ENCODE measurements at places on chromosomes 3 and 15.

- no peak for DNase-seq
These were observed 248.6 kb downstream of the RYR3 start for GRCh38 chr15:33559207-33559890.

DNA sequence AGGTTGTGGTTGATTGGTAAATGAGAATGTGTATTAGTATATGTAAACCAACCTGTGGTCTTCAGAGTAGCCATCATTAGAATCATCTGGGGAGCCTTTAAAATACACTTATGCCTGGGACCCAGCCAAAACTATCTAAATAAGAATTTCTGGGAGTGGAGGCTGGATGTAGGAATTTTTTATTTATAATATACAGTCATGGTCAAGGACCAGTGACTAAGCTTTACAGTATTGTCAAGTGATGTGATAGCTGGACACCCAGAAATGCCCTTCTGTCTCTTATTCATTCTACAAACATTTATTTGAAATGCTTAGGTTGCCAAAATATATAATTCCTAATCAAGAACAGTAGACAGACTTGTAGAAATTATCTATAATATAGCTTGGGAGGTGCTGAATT, 132.2 kb downstream of the MBNL1 start:
- DNase-seq, result peak; percentile 20

DNA sequence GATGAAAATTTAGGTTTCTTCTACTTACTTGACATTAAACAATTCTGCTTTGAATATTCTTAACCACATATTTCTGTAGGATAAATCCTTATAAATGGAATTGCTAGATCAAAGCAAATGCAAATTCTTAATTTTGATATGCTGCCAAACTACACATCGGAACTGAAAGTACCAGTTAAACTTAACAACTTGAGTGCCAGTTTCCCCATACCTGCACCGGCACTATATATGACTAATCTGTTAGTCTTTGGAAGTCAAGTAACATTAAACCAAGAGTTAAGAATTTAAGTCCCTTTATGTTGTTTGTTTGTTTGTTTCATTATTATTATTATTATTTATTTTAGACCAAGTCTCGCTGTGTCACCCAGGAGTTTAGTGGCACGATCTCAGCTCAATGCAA, 103.9 kb upstream of the AKAP13 start:
- DNase-seq, result no peak

- DNase-seq, result no peak
These were observed 105.4 kb downstream of the ZIC1 start for GRCh38 chr3:147514366-147515160.

DNA sequence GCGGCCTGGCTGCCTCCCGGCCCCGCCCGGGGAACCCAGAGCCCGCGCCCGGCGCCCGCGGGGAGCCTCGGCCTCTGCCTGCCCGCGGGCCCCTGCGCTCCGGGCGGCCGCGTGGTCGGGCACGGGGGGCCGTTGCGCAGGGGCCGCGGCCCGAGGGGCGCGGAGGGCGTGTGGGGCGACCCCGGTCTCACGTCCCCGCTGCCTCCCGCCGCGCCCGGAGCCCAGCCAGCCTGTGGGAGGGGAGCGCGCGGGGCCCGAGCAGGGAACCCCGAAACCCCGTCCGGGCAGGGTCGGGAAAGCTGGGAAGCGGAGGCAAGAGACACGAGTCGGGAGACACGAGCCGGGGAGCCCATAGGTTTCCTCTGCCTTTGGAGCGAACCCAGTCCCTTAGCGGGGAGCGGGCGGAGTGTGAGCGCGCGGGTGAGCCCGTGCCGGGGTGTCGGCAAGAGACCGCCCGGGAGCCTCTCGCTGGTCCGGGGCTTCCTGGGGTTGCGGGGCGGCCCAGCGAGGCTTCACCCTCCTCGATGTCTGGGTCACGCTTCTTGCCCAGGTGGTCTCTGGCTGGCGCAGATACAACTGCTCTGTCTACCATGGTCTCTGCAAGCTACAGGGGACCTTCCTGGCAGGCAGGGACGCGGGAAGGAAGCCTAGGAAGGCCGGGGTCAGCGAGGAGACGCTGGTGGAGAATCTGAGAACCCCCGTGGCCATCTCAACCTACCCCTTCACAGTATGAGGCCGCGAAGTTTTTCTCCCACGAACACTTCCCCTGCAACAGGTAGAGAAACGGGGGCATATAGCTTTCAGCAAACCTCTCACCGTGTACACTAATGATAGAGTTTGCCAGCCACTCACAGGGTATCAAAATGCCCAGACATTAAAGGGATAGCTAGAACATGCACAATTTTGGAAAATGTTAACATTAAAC, 586 bp downstream of the LRRK1 start:
- DNase-seq, result peak; percentile 70
